ENCODE measurements at places on chromosomes 11 and 22. TPM values are rescaled to one million over a fixed set of nuclear protein-coding genes. Genes with fewer than 3 reads are reported as not detected.
A peak's percentile ranks its signal among the peaks of the same experiment; 100 is the strongest.

GRCh38 chr11:119663279-119663678, 65.7 kb downstream of the NECTIN1 start:
- no peak for DNase-seq

GRCh38 chr22:50440544-50441249, 34.1 kb downstream of the SBF1 start:
- no peak for DNase-seq

- DNase-seq = no peak
These were observed 160.4 kb downstream of the INSC start for GRCh38 chr11:15275141-15275540.

GRCh38 chr11:67351275-67352005, 1.9 kb downstream of the POLD4 start:
- DNase-seq = peak; percentile 67

DNA sequence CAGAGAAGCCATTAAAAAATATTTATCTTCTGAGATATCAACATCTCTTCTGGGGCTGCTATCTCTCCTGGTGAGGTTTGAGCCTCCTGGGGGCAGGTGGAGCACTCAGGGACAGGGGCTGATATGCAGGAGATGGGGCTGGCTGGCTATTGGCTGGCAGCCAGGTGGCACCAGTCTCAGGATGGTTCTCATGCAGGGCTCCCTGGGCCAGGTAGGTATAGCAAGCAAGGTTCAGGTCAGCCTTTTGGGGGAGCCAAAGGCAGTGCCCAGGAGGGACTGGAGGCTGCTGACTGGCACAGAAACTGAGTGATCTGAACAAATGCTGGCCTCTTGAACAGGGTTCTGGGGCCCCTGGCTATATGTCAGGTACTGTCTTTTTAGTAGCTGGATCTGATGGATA, 29.7 kb upstream of the EMSY start:
- no peak for DNase-seq

- no peak for DNase-seq
These were observed 94.7 kb downstream of the MUC15 start for GRCh38 chr11:26477396-26477795.

GRCh38 chr11:27354359-27354965, 8.6 kb downstream of the CCDC34 start:
- no peak for DNase-seq

GRCh38 chr11:47553406-47553743, 443 bp upstream of the CELF1 start:
- no peak for DNase-seq

- no peak for DNase-seq
These were observed 82.1 kb upstream of the PPARA start for GRCh38 chr22:46068181-46068592.

GRCh38 chr11:119000906-119001305, 3.0 kb downstream of the CENATAC start:
- no peak for DNase-seq

GRCh38 chr11:763073-763463, 14.2 kb downstream of the GATD1 start:
- no peak for DNase-seq

DNA sequence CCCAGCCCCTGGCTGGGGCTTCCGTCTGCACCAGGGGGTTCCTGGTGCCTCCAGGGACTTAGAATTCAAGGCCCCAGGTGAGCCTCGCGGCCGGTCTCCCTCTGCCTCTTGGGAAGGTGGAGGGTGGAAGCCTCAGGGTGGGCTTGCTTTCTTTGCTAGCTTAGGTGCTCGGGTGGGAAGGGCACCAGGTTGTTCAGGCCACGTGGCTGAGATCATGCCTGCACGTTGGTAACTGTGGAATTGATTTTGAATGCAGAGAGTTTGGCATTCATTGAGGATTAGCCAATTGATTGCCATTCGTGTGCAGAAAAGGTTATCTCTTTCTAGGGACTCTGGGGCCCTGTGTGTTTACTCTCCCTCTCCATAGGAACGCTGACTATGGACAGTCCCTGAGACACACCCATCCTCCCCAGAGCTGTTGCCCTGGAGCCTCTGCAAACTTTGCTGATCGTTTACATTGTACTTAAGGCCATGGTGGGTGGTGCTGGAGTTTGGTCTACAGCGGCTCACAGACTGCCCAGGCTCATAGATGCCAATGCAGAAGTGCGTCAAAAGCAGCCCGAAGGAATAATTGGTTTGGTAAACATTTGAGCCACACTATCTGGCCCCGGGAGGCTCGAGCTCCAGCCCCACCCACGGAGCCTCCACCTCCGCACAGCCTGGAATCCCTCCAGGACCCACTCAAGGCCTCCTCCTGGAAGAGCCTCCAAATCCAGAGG, 1457.7 kb downstream of the BRD1 start:
- DNase-seq = no peak

DNA sequence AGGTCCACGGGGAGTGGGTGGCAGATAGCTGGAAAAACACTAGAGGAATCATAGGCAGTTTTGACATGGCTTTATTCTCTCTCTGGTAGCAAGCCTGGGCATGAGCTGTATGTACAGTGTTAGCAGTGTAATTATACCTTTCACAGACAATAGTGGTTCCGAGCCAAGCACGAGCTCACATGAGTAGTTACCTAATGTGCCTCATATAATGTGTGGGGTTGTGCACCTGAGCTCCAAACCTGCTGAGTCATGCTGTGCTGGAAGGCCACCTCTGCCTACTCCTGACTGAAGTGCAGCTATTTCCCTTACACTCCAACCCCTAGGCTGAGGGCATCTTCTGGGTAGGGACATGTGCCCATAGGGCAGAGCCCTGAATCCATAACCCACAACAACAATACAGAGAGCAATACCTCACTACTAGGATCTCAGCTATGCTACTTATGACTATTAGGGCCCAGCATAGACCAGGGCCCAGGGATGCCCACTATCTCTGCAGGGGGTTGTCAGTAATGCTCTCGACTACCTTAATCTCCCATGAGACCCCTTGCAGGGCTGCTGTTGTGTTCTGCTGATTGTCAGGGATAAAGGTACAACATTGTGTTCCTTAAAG, 432.1 kb downstream of the DYNC2H1 start:
- no peak for DNase-seq

DNA sequence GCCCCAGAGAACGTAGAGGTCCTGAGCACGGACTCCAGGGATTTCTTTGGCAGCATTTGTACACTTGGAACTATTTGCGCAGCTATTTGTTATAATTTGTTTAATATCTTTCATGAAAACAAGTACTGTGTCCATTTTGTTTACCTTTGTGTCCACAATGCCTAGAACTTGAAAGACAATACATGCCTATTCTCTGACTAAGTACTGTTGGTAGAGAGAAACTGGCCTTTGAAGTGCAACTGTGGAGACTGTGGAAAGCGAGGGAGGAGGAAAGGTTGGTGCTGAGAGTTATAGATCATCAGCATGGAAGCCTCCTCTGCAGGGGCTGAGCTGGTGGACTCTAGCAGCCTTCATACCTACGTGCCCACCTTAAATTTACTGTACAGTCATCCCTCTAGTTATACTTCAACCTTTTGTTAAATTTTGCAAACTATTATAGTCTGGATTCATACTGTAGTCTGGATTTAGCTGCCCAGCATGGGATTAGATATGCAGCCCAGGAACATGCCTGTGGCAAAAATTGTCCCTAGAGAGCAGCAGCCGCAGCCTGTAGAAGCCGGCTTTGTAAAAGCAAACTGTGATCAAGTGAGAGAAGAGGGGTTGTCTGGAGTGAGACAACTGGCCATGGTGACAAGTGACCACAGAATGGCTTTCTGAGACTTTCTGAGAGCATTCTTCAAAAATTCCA, 24.2 kb upstream of the YAP1 start:
- peak; percentile 14 for DNase-seq

- DNase-seq = no peak
These were observed 20.1 kb downstream of the TSPAN18 start for GRCh38 chr11:44746894-44747293.

DNA sequence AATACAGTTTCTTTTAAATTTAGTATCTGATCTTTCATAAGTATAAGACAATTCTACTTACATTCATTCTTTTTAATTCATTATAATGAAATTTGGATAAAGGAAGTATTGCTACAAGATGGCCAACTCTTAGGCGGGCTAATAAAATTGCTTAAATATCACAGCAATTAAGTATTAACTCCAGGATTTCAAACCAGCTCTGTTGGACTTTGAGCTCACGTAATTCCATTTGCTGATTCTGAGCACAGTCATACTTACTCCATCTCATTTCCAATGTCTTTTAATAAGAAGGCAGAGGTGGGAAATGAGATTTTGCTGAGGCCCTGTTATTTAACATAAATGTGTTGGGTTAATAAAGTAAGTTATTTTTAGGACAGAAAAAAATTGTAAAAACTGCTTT, 748.1 kb downstream of the KCNA4 start:
- no peak for DNase-seq

Gene APOL2
- 29.2 TPM for polyA plus RNA-seq

Gene SNX32
- 0.33 TPM for polyA plus RNA-seq

Gene NAV2
- polyA plus RNA-seq = 8.1 TPM

Gene DEUP1
- polyA plus RNA-seq = not detected

All from fibroblast of lung (primary cell).